ENCODE measurements at places on chromosomes 5 and 9. TPM values are rescaled to one million over a fixed set of nuclear protein-coding genes. Genes with fewer than 3 reads are reported as not detected.

DNA sequence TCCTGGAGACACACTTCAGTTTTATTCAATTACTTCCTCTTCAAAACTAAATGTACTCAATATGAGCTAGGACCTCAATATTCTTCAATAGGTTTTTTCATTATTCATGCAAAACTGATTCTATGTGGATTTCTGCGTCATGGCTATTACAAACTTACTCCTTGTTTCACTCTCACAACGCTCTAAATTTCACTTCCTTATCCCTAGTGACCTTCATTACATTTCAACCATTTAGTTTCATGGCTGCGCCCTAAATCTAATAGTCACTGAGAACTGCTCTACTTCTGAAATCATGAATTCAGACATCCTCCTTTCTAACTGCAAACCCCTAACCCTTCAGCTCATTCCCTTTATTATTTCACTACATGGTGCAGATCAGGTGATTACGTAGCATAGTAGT is 93.9 kb downstream of the SLC25A46 start:
- no peak for DNase-seq
- no peak overlapping the region for H3K27ac ChIP-seq
- H3K27me3 ChIP-seq: no peaks in the 10 kb centered on the region

DNA sequence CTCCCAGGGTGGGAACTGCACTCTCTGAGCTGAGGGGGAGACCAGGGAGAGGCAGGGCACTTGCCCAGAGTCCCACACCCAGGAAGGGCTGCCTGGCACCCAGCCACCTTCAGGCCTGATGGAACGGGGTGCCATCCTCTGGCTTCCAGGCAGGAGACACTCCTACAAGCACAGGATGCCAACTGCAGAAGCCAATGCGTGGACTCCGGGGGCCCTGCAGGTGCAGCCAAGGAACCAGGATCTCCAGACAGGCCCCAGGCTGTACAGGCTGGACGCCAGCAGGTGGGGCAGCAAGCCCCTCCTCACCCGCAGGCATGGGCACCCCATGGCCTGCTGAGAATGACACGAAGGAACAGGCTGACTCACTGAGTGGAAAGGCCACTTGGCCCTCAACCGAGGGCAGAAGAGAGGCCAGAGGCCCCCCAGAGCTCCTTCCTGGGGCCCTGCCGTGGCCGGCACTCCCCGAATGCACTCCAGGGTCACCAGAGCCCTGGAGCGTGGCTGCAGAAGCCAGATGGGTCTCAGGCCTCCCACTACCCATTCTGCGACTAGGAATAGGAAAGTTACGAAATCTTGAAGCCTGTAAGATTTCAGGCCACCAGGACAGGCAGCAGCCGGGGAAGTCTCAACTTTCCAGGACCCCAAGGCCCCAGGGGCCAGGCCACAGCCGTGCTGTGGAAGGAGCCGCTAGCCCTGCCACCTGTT is 15.7 kb downstream of the NACC2 start:
- no peak overlapping the region for H3K4me3 ChIP-seq
- H3K4me1 ChIP-seq: peaks cover 8% of the 10 kb centered on the region
- DNase-seq: no peak
- no peak overlapping the region for H3K27ac ChIP-seq

DNA sequence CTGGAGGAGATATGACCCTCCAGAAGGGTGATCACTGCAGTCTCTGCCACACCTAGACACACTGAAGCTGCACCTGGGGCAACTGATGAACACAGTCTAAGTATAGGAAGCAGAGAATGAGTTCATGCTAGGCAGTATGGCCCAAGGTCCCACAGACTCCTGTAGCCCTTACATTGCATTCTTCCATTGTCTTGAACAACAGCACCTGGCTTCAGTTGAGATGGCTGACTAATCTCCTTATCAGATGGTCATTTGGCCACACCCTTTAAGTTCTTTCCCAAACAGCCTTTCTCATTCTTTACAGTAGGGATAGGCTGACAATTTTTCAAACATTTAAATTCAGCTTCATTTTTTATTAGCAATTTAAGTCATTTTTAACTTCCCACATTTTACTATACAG is 23.1 kb downstream of the CENPK start:
- H3K27me3 ChIP-seq: no peaks in the 10 kb centered on the region
- no peaks in the 10 kb centered on the region for H3K4me1 ChIP-seq
- H3K36me3 ChIP-seq: no peaks in the 10 kb centered on the region
- H3K4me3 ChIP-seq: no peak overlapping the region

NEURL1B gene
- total RNA-seq: 11.4 TPM

- no peaks in the 10 kb centered on the region for H3K27me3 ChIP-seq
- H3K36me3 ChIP-seq: no peaks in the 10 kb centered on the region
- H3K27ac ChIP-seq: no peak overlapping the region
- DNase-seq: no peak
- no peak overlapping the region for H3K4me3 ChIP-seq
Measured at GRCh38 chr5:155532621-155533311, 519.2 kb downstream of the KIF4B start.

CTSV gene
- 1.3 TPM for total RNA-seq

GRCh38 chr9:120214332-120214731 is 365.6 kb downstream of the CDK5RAP2 start:
- DNase-seq: no peak
- no peak overlapping the region for H3K27ac ChIP-seq
- H3K36me3 ChIP-seq: peaks cover 11% of the 10 kb centered on the region

GRCh38 chr9:134215699-134216448 is 51.5 kb upstream of the RNU6ATAC start:
- DNase-seq: peak; percentile 64
- peaks cover 2% of the 10 kb centered on the region for H3K27me3 ChIP-seq
- peaks cover 15% of the 10 kb centered on the region for H3K4me1 ChIP-seq
- peak overlapping the region; percentile 98 for H3K27ac ChIP-seq

Measured in glutamatergic neuron (in vitro differentiated cells).